ENCODE measurements at places on chromosomes 2 and 18. TPM values are rescaled to one million over a fixed set of nuclear protein-coding genes. Genes with fewer than 3 reads are reported as not detected.

The HOXD10 gene
- total RNA-seq = 0.52 TPM

The UPP2 gene
- not detected for total RNA-seq

The VWA3B gene
- not detected for total RNA-seq

The LCT gene
- total RNA-seq = not detected

The GNAL gene
- total RNA-seq = 2.6 TPM

Data from skeletal muscle tissue (tissue), 5 donors.